ENCODE measurements at places on chromosomes 1 and 21.

DNA sequence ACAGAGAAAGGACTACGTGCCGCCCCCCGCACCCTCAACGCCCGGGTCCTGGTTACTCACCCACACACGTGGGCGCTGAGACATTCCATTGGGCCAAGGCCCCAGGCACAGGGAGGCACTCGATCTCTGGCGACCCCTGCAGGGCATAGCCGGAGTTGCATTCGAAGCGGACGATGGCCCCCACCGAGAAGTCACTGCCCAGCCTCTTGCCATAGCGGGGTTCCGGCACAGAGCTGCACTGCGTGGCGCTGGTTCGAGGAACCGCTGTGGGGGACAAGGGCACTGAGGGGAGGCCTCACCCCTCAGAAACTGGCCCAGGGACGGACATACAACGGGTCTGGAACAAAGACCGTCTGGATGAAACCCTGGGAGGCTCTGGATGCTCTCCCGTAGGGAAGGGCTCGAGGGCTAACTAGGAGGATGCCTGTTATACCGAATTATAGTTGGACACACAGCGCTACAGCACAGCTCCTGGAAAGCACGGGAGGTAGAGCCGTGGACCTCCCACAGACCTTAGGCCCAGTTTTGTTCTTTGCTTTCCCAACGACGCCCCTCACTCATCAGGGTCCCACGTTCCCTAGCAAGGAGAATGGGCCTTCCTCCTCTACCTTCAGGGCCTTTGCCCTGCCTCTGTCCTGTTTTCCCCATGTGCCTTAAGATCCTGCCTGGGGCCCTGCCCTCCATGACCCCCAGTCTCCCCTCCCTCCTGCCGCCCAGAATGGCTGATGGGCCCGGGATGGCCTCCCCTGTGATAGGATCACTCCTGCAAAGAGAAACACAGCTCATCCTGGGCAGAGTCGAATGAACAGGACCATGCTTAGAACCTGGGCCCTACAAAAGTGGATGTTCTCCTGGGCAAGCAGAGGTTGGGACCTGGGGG lies 152.8 kb downstream of the ZSCAN20 start:
- DNase-seq = no peak

GRCh38 chr1:79507770-79508169 lies 501.2 kb upstream of the ADGRL4 start:
- no peak for DNase-seq

DNA sequence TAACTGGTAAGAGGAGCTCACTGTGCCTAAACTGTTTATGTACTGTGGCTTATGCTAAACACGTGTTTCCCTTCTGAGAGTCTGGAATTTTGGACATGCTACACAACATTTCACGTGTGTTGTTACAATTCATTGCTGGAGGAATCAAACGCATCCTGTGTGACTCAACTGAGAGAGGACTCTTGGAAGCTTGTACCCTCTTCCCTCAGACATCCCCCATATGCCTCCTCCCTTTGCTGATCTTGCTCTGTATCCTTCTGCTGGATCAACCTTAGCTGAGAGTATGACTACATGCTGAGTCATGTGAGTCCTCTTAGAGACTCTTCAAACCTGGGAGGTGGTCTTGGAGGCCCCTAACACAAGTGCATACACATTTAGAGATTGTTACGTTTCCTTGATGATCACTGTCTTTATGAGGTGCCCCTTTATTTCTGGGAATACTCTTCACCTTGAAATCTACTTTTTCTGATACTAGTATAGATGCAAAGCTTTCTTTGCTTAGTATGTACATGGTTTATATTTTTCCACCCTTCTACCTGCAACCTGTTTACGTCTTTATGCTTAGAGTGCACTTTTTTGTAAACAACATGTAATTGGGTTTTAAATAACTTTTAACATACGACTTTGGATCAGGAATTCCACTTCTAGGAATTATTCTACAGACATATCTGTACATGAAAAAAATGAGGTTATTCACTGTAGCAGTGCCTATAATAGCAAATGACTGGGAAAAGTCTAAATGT lies 8.7 kb downstream of the NPHP4 start:
- no peak for DNase-seq

DNA sequence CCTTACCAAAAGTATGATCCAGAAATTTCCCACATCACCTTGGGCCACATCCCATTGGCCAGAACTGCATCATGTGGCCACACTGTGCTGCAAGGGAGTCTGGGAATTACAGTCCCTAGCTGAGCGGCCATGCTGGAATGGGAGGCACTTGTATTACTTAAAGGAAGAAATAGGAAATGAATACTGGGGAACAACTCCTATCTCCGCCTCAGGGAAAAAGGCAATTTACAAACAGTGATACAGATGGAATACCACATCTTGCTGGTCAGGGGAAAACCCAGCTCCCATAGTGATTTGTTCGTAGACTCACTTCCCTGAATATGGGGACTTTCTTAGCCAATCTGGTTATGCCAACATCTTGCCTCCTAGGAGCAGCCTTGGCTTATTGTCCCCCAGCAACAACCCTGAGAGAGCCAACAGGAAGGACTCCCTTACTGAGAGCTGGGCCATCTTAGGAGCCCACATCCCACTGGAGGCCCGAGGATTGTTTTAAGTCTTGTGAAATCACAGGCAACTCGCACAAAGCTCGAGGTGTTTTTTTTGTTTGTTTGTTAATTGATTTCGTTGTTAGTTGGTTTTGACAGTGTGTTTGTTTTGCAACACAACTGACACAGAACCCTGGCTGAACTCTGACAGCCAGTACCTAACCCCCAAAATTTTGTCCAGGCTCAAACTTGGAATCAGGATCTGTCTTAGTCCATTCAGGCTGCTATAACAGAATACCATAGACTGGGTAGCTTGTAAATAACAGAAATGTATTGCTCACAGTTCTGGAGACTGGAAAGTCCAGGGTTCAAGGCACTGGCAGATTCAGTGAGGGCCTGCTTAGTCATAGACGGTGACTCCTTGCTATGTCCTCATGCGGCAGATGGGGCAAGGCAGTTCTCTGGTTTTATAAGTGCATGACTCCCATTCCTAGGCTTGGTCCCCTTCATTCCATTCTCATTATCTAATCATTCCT lies 14.9 kb downstream of the CDA start:
- DNase-seq = no peak

DNA sequence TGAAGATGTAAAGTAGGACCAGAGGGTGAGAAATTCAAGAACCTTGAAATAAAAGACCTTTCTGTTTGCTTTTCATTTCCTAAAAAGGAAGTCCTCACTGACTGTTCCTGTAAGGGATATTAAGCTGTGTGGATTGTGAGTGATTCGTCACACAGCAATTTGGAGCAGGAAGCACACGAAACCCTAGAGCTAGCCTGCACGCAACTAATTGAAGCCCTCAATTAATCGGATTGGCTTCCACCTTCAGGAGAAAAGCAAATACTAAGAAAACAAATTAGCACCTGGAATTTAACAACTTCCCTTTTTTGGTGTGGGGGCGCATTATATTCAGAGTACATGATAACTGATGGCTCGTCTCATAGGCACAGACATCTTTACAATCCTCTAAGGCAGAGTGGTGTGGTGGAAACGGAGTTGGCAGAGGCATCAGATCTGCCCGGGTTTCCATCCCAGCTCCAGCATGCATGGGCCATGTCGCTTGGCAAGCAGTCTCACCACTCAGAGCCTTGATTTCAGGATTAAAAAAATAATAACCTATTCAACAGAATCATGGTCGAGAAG lies 95.2 kb downstream of the KCNJ15 start:
- DNase-seq = no peak

DNA sequence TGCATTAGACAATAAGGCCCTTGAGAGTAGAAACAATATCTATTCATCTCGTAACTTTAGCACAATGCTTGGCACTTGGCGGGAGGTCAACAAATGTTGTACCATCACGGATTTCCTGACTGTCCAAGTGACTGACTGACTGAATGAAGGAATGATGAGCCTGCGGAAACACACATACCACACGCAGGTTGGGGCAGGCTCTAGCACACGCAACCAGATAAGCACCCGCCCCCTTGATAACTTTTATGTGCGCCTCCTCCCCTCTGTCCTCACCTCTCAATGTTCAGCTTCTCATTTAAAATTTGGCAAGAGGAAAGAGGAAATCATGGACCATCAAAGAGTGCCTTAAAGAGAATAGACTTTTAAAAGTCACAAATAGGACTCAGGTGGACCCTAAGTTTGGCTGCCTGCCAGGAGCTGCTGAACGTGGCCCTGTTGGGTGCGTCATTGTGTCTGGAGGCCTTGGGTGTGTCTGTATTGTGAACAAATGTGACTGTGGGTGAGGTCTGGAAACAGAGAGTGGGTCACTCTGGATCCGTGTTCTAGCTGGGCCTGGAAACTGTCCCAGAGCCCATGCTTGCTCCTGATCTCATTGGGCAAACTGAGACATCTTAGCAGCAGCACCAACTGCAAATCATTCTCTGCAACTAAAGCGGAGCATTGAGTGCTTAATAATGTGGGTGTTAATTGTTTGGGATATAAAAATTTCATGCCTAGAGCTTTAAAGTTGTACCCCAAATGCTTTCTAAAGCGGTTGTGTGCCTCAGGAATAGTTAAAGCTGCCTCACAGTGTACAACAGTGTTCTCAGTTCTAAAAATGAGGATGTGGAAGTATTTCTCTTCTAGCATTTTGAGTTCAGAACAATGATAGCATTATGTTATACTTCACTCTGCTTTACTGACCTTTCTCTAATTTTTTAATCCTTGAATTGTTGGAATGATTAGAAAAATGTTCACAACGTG lies 47.6 kb upstream of the ABCG1 start:
- DNase-seq = peak; percentile 95

DNA sequence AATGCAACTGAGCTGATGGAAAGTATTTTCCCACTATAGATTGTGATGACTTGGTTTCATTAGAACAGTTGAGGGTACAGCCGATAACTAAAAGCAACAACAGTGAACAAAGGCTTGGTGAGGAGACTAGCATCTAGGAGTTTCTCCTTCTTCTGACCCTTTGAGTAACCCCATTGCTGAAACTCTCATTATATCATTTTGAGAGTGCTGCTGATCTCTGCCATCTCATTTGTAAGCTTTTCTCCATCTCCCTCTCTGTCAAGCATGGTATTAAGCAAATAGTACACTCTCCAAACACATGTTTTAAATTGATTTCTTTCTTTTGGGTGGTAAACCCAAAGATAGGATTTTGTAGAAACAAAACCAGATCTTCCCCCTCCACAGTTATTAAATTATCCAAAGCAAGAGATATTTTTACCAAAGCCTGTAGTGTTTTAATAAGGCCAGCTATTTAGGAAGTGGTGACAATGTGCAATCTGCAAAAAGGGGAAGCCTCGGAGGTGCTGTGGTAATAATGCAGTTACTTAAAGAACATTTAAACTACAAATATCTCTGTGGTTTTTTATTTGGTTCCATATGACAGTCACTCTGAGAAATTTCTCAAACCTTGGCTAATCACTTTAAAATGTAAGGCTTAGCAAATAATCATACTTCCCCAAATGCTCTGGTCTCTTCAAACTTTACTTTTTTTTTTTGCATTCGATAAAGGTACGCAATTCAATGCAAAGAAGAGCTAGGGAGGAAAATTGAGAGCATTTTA lies 287.5 kb downstream of the HLX start:
- DNase-seq = peak; percentile 24

DNA sequence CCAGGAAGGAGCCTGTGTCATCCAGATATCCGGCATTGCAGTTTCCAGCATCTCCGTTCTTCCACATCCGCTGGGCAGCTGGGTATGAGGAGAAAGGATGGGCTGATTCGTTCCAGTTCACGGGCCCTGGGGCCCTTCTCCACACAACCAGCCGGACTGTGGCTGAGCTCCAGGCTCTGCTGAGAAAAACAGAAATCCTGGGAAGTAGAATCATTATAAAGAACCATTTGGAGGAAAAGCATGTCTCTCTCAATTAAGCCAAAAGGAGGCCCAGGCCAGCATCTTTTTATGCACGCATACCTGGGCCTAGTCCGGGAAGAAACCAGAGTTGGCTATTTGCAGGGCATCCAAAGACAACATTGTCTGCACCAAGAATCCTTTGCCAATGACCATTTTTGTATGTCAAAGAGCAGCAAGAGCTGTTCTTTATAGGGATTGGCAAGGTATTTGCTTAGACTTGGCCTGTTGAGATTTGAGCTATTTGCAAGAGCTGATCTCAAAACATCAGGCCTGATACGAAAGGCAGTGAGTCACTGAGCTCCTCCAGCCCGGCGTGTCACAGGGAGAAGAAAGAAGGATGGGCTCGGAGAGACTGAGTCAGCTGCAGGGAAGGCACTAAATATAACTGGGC lies 84.9 kb upstream of the ARHGEF16 start:
- peak; percentile 32 for DNase-seq

DNA sequence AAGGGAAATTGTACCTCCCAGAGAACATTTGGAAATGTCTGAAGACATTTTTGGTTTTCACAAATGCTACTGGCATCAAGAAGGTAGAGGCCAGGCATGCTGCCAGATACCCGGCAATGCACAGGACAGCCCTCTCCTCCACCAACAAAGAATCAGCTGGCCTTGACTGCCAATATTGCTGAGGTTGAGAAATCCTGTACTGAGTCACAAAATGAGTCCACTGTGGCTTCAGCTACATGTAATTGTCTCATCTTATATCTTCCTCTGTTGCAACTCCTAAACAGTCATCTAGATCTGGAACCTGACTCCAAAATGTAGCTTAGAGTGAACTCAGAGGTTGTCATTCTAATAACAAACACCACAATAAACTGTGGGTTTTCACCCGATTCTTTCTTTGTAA lies 327.5 kb upstream of the POGK start:
- DNase-seq = no peak

- DNase-seq = no peak
Observed at GRCh38 chr1:144101397-144102045, 129.7 kb upstream of the FAM72C start.
